ENCODE measurements at places on chromosomes 11 and 22.

GRCh38 chr22:46622081-46622521 is 1.9 kb downstream of the GRAMD4 start:
- no peak for DNase-seq

- DNase-seq = no peak
Observed at GRCh38 chr22:43002202-43002586, 12.8 kb downstream of the PACSIN2 start.

- no peak for DNase-seq
Observed at GRCh38 chr11:860234-861104, 17.8 kb downstream of the TSPAN4 start.

- no peak for DNase-seq
Observed at GRCh38 chr22:20618488-20618887, 111.1 kb downstream of the MED15 start.

DNA sequence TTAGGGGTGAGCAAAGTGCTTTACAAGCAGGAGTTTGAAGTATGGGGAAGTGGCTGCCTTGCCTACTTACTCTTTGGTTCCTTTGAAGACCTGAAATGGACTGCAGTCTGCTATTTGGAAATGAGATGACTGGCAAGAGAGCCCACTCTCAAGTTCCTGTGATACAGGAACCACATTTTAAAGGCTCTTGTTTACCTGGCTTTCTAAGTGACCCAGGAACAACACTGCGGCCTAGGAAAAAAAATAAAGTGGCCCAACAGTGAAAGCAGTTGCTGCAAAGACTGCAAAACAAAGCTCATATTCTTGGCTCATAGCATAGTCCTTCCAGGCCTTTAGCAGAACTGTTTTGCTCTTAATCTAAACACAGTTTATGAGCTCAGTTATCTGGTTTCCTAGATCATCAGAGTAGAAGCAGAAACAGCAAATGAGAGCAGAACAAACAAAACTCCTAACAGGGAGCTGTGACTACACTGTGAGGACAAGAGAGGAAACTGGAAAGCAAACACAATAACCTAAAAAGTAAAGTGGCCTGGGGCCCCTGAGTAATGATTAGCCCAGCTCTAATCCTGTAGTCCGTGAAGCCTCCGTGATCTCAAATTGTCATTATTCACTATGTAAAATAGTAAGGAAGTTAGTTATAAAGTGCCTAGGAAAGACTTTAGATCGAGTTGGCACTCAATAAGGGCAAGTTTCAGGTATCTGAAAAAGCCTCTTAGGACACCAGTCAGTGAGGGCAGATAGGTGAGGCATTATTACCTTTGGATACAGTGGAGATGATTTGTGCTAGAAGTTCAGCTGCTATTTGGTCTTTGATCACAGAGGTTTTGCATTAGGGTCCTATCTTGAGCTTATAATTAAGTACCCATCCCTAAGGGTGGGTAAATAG is 11.5 kb downstream of the CCDC117 start:
- no peak for DNase-seq

DNA sequence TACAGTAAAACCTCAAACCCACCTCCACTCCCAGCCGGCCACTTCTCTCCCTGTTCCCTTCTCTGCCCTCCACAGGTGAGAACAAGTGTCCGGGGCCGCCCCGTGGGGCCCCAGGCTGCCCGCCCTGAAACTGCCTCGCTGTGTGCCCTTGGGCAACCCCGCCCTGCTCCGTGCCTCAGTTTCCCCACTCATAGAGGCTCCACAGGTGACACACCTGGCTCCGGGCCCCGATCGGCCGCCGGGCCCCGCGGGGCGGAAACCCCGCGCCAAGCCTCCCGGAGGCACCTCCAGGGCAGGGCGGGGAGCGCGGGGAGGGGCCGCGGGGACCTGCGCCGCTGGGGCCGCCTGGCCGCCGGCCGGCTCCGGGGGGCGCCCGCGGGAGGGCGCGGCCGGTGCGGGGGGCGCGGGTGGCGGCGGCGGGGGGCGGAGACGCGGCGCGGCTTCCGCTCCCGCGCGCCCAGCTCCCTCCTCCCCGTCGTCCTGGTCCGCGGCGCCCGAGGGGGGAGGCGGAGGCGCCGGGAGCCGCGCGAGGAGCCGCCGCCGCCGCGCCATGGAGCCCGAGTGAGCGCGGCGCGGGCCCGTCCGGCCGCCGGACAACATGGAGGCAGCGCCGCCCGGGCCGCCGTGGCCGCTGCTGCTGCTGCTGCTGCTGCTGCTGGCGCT is at the start of gene LRP5:
Gene LRP5, plus strand, starts transcription at position 475 of the 663 bp plus-strand sequence. Its CDS starts 124 bp downstream, at position 599.
- DNase-seq = peak; percentile 53

DNA sequence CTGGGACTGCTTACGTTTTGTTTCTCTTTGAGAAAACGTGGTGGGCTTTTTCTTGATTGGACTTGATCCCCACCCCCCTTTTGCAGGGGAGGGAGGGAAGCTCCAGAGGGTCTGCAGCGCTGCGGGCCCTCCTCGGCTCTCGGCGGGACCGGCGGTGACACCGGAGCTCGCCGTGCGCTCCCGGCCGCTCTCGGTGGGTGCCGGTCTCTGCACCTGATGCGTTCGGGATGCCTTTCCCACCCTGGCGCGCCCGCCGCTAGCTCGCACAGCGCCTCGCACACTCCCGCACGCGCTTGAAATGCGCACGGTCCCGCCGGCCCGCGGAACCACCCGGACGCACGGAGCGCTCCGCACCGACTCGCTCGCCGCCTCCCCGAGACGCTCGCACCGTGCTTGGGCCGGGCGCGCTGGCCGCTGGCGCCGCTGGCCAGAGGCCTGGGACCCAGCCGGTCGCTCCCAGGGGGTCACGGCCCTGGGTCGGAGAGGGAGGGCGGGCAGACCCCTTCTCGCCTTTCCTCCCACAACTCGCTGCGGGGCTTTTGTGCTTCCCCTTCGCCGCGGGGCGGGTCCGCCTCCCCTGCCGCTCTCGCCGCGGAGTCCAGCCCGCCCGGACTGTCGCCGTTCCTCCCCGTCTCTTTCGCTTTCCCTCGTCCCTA is 1.0 kb downstream of the ZBTB16 start:
- DNase-seq = peak; percentile 13

- DNase-seq = no peak
Observed at GRCh38 chr11:115263799-115264656, 240.2 kb downstream of the CADM1 start.

GRCh38 chr11:77191429-77191822 is 63.4 kb downstream of the MYO7A start:
- peak; percentile 55 for DNase-seq

DNA sequence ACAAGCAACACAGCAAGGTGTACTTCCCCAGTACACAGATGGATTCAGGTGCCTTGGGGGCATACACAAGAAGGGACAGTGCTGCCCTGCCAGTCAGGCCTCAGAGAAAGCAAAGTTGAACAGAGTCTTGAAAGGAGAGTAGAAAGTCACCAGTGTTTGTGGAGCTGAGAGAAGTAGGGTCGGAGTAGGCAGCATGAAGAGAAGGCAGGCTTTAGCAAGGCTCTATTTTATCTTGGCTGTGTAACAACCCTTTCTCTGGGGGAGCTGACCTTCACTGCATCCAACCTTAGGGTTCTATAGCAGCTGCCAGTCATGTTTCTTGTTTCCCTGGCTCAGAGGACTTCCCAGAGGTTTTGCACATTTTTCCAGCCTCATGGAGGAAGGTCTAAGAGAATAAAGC is 77.4 kb upstream of the BLID start:
- no peak for DNase-seq

- DNase-seq = no peak
Observed at GRCh38 chr11:7321473-7322450, 70.1 kb downstream of the SYT9 start.

- DNase-seq = peak; percentile 67
Observed at GRCh38 chr11:77127235-77127911, 673 bp upstream of the MYO7A start.

DNA sequence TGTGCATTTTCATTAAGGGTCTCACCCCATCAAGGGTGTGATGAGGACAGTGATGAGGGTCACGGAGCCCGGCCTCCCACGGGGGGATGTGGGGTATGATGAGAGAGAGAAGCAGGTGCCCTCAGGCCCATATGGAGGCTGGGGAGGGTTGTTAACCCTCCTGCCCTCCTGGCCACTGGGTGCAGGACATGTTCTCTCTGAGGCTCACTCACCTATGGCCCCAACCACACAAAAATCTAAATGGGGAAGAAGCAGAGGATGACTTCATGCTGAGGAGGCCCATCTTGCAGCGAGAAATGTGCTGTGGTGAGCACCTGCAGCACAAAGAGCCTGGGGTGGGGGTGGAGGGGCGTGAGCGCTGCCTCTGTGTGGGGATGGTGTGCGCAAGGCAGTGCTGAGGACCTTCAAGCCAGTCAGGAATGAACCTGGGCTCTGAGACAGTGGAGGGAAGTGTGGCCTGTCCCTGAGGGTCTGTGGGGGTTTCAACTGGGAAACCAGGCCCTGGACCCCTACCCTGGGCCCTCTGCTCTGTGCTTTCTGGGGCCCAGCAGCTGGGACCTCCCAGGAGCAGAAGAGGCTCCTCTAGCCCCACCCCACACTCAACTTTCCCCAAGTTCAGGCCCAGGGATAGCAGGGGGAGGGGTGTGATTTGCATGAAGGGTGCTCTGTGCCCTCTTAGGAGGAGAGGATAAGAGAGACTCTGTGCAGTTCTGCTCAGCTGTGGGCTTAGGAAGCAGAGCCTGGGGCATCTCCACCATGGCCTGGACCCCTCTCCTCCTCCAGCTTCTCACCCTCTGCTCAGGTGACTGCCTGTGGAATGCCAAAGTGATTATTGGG is 43.0 kb upstream of the TOP3B start:
- DNase-seq = no peak

DNA sequence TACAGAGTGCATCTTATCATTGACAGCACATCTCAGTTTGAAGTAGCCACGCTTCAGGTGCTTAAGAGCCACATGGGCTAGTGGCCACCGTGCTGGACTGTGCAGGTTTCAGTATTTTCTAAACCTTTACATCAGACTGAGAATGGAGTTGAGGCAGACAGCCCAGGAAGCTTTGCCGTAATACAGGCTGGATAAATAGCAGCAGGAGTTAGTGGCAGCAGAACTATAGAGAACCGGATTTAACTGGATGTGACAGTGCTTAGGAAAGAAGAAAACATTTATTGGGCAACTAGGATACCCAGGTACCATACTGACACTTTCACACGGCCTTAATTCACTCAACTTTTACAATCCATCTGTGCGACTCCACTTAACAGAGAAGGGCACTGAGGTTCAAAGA is 145.5 kb downstream of the LARGE1 start:
- no peak for DNase-seq

GRCh38 chr11:70862093-70862492 is 390.3 kb downstream of the SHANK2 start:
- no peak for DNase-seq

- DNase-seq = no peak
Observed at GRCh38 chr11:78465169-78465942, 47.7 kb upstream of the GAB2 start.

GRCh38 chr22:32650553-32651345 is 150.8 kb upstream of the TIMP3 start:
- no peak for DNase-seq

- no peak for DNase-seq
Observed at GRCh38 chr22:19643448-19644313, 70.6 kb upstream of the SEPTIN5 start.

GRCh38 chr11:108871152-108871551 is 206.3 kb downstream of the DDX10 start:
- DNase-seq = peak; percentile 29

- no peak for DNase-seq
Observed at GRCh38 chr22:40721266-40721665, 42.0 kb downstream of the MCHR1 start.

DNA sequence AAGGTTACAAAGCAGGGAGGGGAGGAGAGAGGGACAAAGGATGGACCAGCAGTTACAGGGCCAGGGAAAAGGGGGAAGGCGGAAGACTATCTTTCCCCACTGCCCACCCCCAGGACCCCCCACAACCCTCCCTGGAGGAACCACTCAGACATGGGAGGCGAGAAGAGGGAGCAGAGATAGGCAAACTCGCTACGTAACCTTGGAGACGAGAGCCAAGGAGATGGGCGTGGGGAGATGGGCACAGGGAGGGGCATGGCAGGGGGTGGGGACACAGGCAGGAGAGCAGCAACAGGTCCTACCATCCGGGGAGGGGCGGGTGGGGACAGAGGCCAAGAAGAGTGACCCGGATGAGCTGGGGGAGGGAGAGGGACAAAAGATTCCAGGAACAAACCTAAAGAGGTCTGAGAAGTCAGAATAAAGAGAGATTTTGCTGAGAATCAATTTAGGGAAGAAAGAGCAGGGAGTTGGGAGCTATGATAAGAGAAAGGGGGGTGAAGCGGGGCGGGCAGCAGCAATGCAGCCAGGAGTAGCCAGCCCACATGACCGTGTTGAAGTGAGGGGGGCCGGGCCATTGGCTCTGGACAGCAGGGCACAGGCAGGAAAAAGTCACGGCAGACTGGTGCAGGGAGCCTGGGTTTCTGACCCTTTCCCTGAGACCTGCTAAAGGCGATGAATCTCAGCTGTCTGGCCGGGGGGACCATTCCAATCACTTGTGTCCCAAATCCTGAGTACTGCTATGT is 128.4 kb downstream of the BUD13 start:
- no peak for DNase-seq

DNA sequence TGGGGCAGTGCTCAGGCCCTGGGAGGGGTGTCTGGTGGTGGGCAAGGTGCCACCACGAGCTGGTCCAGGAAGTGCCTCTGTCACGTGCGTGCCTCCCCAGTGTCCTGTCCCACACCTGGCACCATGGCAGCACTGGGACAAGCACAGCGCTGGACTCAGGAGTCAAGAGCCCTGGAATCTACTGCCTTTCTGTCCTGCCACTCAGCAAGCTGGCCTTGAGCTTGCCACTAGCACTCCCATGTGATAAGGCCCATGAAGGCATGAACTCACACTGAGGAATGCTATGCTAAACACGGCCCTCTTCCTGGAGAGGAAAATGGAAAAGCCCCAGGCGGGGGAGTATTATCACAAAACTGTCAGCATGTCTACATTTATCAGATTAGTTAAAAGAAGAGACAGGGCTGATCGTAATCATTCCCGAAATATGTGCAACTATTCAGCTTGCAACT is 50.7 kb upstream of the SLC35C1 start:
- no peak for DNase-seq

- DNase-seq = no peak
Observed at GRCh38 chr11:93491973-93492372, 51.2 kb downstream of the SMCO4 start.

GRCh38 chr22:39182478-39183030 is 30.1 kb upstream of the CBX7 start:
- no peak for DNase-seq

GRCh38 chr22:36369004-36369921 is 18.5 kb downstream of the MYH9 start:
- no peak for DNase-seq

- DNase-seq = peak; percentile 68
Observed at GRCh38 chr11:13210424-13210823, 67.2 kb upstream of the BMAL1 start.

GRCh38 chr11:83970061-83970671 is 684.0 kb upstream of the CCDC90B start:
- no peak for DNase-seq

DNA sequence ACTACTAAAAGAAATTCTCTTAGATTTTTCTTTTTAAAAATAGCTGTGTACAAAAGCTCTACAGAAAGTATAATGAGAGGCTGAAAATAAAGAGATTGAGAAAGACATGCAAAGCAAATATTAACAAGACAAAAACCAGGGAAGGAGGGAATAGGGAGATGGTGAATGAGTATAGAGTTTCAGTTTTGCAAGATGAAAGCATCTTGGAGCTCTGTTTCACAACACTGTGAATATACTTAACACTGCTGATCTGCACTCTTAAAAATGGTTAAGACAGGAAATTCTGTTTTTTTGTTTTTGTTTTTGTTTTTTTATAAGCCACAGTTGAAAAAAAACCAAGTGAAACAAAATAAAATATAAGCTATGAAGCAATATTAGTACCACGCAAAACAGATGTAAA is 5.5 kb downstream of the TMEM218 start:
- no peak for DNase-seq
